ENCODE measurements at places on chromosomes 5 and 9.

DNA sequence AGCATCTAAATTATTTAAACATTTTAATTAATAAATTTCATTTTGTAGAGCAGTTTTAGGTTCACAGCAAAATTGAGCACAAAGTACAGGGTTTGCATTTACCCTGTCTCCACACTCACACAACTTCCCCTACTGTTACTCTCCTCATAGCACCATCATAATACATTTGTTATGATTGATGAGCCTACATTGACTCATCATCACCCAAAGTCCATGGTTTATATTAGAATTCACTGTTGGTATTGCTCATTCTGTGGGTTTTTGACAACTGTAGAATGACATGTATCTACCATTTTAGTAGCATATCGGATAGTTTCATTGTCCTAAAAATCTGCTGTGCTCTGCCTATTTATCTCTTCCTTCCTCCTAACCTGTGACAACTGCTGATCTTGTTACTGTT lies 411.1 kb upstream of the MPDZ start:
- no peak for DNase-seq

- DNase-seq, result no peak
Observed at GRCh38 chr9:97357056-97357455, 49.6 kb downstream of the CCDC180 start.

DNA sequence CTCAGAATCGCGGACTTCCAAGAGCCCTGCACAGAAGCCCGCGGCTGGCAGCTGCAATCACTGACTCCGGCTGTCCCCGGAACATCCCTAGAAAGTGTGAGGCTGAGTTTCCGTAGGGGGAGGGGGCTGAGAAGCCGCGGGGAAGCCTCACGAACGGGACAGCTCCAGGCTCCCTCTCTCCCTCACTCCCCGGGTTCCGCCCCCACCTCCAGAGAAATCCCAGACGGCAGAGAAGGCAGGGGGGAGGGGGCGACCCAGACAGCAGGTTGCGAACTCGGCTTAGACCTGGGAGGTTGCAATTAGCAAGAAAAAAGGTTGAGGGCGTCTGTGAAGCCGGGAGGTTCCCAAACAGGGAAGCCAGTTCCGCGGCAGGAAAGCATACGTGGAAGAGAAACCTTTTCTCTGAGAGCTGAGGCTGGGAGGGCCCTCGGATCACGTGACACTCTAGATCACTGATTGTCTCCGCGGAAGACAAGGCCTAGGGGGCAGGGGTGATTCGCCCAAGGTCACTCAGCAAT lies 73.8 kb upstream of the CPLX2 start:
- DNase-seq, result peak; percentile 27

GRCh38 chr5:112203229-112203628 lies 215.8 kb downstream of the EPB41L4A start:
- DNase-seq, result no peak

- DNase-seq, result no peak
Observed at GRCh38 chr5:91252916-91253315, 130.2 kb downstream of the ARRDC3 start.

- DNase-seq, result no peak
Observed at GRCh38 chr5:169655353-169655752, 18.3 kb downstream of the DOCK2 start.

GRCh38 chr5:78701795-78702410 lies 53.3 kb upstream of the LHFPL2 start:
- no peak for DNase-seq

DNA sequence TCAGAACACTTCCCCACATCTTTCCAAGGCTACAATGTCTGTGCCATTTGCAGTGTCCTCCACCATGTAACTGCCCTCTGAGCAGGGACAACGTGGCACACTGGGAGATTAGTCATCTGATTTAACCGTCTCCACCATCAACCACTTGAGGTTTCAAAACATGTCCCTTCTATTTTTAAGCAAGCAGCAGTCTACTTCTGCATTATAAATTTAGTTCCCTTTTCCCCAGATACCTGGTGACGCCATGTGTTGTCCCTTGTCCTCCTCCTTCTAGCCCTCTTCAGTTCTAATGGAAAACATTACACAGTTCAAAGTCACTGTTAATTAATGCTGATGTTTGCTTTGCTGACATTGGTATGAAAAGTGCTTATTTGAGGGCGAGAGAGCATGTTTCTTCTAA lies 52.8 kb downstream of the ATP10B start:
- no peak for DNase-seq

DNA sequence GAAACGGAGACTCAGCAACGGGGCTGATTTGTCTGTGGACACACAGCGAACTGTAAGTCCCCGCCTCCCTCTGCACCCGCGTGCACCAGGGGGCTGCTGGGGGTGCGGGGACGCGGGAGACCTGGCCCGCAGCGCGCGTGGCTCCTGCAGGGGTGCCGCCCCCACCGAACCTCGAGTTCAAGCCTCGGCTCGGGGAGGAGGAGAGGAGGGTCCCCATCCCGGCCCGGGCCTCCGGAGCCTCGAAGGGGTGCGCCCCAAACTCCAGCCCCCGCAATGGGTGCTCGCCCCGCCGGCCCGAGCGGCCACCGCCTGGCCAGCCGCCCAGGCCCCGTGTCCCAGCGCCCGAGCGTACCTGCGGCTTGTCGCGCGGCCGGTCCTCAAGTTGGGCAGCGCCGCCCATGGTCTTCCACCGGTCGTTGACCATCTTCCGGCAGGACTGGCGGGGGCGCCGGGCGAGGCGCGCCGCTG lies 829 bp downstream of the FIBCD1 start:
- no peak for DNase-seq

DNA sequence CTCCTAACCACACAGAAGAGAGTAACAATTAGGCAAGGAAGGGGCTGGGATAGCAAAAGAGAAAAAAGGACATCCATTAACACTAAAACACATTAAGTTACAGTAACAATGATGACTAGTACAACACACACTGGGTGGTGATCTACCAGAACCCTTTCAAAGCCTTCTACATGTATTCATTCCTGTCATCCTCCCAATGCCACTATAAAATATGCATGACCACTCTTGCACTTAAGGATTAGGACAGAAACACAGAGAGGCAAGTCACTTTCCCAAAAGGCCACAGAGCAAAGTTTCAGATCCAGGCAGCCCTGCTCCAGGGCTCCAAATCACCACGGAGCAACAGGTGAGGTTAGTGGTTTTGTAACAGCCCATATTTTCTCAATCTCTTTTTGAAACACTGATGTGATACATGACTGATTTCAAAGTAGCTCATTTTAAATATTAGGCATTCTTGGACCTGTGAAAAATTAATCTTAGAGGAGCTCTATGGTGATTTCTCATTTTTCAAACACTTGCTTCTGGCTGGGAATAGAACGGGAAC lies 86.7 kb downstream of the AUH start:
- DNase-seq, result no peak

GRCh38 chr5:136466041-136466415 lies 100.7 kb upstream of the TRPC7 start:
- DNase-seq, result no peak

DNA sequence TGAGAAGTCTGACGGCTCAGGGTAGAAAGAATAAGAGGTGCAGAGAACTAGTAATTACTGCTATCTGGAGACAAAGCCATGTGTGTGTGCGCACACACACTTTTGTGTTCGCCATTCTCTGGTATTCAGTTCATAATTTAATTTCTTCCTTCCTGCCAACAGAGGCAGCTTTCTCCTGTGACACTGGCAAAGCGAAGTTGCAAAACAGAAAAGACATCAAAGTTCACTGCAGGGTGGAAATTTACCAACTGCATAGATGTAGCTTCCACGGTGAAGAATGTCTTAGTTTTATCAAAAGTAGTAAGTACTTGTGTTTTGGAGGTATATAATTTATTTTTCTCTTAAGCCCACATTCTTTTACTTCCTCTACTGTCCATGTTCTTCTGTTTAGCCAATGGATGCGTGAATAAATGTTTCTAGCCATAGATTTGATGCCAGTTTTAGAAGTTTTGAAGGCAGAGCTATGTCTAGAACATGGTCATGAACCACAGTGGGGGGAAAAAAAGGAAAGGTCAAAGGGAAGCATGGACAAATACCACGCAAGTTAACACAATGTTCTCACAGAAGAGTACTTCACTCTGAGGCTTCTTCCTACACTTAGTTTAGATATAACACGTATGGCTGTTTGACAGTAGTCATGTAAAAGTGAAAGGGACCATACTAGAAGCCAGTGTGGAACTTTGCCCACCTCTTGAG lies 536.5 kb upstream of the GRIA1 start:
- no peak for DNase-seq

DNA sequence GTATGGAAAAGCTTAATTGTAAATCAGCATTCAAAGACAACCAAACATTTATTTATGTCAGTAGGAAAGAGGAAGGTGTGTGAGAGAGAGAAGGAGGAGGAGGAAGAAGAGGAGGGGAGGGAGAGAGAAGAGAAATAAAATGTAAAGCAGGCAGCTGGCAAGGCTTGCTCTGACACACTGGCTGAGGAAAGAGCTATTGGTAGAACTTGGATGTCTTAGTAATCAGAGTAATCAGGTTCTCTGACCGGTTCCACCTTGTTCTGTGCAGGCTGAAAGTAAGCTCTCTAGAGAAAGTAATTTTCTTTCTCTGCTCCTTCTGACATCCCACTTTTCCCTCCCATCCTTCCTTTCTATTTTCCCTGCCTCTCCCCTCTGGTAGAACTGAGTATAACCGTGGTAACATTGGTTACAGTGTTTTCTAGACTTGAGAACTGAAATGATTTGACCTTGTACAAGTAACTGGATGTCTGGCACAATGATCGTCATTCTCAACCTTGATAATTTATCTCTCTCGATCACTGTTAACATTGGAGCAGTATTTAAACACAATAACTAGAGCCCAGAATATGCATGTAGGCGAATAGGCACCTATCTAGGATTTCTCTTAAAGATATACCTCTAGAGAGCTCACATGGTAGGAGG lies 33.3 kb downstream of the TLE4 start:
- DNase-seq, result no peak

DNA sequence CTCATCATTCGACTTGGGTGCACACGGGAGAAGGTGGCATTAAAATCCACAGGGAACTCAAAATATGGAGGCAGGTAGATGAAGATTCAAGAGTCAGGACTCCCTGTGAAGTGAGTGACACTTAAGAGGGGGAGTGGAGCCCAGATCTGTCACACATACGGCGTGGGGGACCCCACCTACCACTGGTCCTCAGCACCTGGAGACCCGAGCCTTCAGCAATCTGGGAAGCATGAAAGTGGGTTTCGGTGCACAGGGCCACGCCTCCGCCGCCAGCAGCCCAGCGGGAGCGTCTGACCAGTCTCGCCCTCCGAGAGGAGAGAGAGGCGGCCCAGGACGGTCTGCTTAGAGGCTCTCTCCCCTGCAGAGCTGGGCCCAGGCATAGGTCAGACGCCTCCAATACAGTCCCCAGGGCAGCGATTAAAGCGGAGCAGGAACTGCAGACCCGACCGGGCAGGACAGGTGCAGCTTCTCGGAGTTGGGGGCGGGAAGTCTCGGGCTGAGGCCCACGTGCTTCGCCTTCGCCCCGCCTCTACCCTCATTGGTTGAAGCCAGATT lies 639 bp upstream of the SLC2A8 start:
- no peak for DNase-seq

- DNase-seq, result no peak
Observed at GRCh38 chr5:69329905-69330489, 2.6 kb downstream of the CCDC125 start.

- DNase-seq, result no peak
Observed at GRCh38 chr5:8953016-8953415, 592.9 kb downstream of the SEMA5A start.

- DNase-seq, result no peak
Observed at GRCh38 chr5:123007182-123007581, 29.3 kb downstream of the PPIC start.

GRCh38 chr9:38414040-38414723 lies 10.1 kb downstream of the IGFBPL1 start:
- DNase-seq, result no peak

GRCh38 chr9:127192744-127193143 lies 70.3 kb upstream of the ANGPTL2 start:
- DNase-seq, result no peak

- no peak for DNase-seq
Observed at GRCh38 chr9:14389146-14389545, 75.2 kb upstream of the NFIB start.

- DNase-seq, result no peak
Observed at GRCh38 chr5:109701252-109701651, 11.5 kb downstream of the MAN2A1 start.

Data from neural crest cell (in vitro differentiated cells).